ENCODE measurements at places on chromosomes 11 and 22.

- DNase-seq: no peak
Measured at GRCh38 chr11:78940500-78941225, 366.0 kb upstream of the NARS2 start.

- DNase-seq: no peak
Measured at GRCh38 chr11:2807025-2807681, 78.4 kb downstream of the CDKN1C start.

DNA sequence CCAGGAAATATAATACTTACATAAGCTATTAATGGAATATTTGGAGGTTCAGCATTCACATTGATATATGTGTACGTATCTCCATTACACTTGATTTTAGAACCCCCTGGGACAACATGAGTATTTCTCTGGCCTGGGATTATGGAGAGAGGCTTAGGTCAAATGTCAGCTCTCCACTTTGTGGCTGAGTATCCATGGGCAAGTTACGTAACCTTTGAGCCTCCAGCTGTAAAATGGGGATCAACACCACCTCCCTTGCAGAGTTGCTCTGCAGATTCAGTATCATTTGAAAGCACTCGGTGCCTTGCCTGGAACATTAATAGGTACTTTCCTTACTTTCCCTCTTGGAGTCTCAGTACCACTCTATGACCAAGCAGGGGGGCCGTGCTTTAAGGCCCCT is 33.2 kb downstream of the C22orf31 start:
- no peak for DNase-seq

GRCh38 chr11:100719809-100720221 is 32.7 kb downstream of the ARHGAP42 start:
- DNase-seq: no peak

GRCh38 chr11:19777039-19777376 is 64.4 kb downstream of the NAV2 start:
- no peak for DNase-seq

DNA sequence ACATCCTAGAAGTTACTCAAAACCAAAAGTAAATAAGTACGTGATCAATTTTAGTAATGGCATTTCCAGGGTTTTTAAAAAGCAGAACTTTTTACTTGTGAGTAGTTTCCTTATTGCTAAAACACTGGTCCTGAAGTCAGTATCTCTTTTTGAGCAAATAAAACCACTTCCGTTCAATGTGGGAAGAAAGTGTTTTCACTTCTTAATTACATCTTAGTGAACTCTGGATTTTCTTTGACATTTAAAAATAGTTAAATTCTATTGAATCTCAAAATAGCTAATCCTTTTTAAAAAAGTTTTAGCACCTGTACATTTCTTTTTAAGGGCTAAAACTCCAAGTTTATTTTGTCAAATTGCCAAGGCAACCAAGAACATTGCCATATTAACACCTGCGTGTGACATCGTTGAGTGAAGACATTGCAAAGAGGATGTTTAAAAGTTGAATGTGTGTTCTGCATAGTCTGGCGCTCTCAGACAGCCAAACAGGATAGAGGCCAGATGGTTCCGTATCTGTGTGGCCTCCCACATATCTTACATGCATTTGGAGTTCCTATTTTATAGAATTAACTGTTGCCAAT is 17.2 kb upstream of the OR5B21 start:
- DNase-seq: peak; percentile 29

- DNase-seq: no peak
Measured at GRCh38 chr11:64746486-64746885, 2.5 kb upstream of the RASGRP2 start.
